GM12891 (cell line): ENCODE measurements at places on chromosomes 12 and 14.

GRCh38 chr12:82671673-82672195 is 15.0 kb upstream of the TMTC2 start:
- no peak for DNase-seq

GRCh38 chr12:96136161-96136560 is 58.0 kb upstream of the ELK3 start:
- DNase-seq: no peak

- no peak for DNase-seq
Observed at GRCh38 chr14:38129705-38130104, 78.0 kb upstream of the SSTR1 start.

DNA sequence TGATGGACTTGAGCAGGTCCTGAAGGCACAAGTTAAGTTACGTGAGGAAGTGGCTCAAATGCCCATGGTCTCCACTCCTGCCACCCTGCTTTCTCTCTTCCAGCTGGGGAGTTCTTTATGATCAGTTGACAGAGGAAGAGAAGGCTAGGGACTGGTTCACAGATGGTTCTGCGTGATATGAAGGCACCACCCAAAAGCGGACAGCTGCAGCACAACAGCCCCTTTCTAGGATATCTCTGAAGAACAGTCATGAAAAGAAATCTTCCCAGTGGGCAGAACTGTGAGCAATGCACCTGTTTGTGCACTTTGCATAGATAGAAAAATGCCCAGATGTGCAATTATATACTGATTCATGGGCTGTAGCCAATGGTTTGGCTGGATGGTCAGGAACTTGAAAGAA is 162.4 kb upstream of the FSCB start:
- DNase-seq: no peak

GRCh38 chr12:55703288-55703687 is 4.4 kb downstream of the ITGA7 start:
- no peak for DNase-seq

GRCh38 chr14:57009585-57010515 is 199.6 kb upstream of the OTX2 start:
- no peak for DNase-seq

DNA sequence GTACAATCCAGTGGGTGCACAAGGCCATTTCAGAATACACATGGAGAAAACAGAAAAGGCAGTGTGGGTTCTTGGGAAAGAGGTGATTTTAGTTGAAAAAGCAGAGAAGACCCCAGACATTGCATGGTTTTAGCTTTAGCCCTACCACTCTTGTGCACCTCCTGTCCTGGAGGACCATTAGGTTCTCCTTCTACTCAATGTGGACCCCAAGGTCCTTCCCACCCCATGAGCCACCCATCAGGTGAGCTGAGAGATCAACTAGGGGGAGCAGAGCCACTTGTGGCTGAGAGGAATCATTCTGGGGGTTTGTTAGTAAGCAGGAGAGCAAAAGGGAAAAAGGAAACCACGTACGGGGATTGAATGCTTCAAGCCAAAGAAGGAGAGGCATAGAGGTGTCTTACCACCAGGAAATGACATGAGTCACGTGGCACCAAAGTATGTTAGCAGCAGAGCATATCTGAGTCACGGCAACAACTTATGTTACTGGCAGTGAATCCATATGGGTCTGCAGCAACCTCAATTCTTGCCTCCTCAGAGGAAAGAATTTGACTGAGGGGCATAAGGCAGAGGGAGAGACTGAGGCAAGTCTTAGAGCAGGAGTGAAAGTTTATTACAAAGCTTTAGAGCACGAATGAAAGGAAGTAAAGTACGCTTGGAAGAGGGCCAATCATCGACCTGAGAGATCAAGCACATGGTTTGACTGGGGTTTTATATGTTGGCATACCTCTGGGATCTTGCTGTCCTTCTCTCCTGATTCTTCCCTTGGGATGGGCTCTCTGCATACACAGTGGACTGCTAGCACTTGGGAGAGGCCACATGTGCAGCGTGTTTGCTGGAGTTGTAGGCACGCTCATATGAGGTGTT is 73.9 kb downstream of the HSD17B6 start:
- no peak for DNase-seq

- no peak for DNase-seq
Observed at GRCh38 chr12:104134882-104135281, 3.1 kb downstream of the NFYB start.

GRCh38 chr12:78376257-78376656 is 488.3 kb upstream of the SYT1 start:
- DNase-seq: no peak

GRCh38 chr12:24025153-24025798 is 75.8 kb upstream of the SOX5 start:
- DNase-seq: no peak

DNA sequence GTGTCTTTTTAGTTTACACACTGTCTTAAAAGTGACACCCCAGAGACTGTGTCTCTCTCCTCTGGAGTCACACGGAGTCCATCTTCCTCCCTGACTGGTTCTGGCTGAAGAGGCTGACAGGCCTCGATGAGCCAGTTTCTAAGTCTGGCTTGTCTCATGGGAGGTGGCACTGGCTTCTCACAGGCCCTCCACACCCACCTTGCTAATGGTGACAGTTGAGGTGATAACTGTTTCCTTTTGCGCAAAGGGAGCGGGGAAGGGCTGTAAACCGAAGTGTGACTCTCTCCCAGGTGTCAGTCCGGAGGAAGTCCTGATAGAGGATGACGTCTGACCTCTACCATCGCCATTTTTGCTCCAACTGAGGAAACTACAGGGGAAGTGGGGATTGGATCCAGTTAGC is 30.2 kb downstream of the KCTD10 start:
- no peak for DNase-seq

- DNase-seq: no peak
Observed at GRCh38 chr14:77529213-77529612, 30.6 kb upstream of the ISM2 start.

DNA sequence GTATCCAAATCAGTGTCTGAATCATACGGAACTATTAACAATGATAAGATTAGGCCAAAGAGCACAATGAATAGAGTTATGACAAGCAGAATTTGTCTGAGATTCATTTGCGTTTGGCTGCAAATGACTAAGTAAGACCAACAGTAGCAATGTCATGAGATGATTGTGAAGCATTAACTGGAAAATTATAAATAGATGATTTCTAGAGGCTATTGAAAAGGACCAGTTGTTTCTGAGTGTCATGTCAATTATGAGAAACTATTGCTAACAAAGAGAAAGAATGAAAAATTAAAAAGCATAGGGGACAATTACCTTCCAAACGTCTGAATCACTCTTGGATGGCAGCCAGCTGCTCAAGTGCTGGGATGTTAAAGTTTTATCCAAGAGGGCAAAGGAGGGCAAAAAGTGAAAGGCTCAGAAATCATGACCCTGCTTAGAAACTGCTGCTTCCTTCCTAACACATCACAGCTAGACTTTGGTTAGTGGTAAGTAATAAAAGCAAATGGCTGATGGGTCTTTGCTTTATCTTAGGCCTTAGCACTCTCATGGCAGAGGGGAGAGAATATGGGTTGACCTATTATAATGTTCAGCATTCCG is 89.0 kb downstream of the AKAP6 start:
- DNase-seq: no peak

- DNase-seq: no peak
Observed at GRCh38 chr12:20445687-20446086, 77.3 kb downstream of the PDE3A start.

DNA sequence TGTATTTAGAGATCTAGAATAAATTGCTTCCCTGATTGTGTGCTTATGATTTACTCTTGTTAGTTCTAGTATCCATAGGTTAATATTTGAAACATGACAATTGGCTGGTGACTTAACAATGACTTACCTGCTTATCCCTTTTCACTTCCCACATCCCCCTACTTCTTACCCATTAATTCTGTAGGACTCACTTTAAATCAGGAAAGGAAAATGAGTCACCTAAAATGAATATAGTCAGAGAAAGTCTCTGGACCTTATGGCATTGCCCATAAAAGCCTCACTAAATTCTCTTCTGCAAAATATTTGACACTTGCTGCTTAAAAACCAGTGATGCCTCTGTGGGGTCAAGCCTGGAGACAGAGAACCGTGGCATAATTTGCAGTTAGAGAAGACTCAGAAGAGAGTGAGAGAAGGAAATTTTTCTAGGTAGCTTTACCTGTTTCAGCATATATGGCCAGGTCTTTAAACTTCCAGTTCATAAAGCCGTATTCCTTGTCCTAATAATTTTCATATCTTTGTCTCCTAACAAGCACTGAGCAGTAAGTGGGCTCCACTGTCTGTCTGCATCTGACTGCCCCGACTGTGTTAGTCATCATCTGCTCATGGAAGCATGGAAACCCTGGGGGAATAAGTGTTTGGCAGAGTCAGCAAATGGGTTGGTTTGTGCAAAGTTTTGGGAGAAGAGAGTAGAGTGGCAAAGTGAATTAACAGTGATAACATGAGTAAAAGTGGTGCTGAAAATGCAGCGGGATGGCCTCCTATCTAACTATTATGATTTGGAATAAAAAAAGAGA is 294.4 kb downstream of the AKAP6 start:
- no peak for DNase-seq

GRCh38 chr14:22432348-22432976 is 156.6 kb downstream of the DAD1 start:
- no peak for DNase-seq

GRCh38 chr14:104794631-104794992 is 936 bp downstream of the AKT1 start:
- DNase-seq: peak; percentile 55

- no peak for DNase-seq
Observed at GRCh38 chr12:6938353-6939190, 5.0 kb upstream of the RNU7-1 start.

DNA sequence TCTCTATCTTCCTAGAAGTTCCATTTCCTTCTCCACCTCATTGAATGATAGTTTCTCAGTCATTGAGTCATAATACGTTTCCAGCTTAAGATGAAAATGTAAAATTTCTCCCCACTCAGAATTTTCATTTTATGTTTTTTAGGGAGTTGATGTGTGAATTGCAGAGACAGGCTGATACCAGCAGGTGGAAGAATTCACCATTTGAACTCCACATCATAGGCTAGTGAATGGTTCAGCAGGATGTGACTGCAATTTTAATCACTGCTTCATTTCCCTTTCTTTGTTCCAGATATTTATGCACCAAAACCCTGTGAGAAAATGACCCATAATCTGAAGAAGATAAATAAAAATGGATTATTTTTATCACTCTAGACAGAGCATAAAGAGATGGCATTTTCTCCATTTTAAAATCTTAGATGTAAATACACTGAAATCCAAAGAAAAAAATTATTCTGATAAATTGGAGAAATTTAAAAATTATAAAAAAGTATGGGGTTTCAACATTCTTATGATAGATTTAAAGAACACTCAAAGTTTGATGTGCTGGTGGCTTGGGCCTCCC is 10.6 kb upstream of the PYGL start:
- no peak for DNase-seq

- no peak for DNase-seq
Observed at GRCh38 chr14:87613881-87614280, 379.1 kb downstream of the GALC start.

DNA sequence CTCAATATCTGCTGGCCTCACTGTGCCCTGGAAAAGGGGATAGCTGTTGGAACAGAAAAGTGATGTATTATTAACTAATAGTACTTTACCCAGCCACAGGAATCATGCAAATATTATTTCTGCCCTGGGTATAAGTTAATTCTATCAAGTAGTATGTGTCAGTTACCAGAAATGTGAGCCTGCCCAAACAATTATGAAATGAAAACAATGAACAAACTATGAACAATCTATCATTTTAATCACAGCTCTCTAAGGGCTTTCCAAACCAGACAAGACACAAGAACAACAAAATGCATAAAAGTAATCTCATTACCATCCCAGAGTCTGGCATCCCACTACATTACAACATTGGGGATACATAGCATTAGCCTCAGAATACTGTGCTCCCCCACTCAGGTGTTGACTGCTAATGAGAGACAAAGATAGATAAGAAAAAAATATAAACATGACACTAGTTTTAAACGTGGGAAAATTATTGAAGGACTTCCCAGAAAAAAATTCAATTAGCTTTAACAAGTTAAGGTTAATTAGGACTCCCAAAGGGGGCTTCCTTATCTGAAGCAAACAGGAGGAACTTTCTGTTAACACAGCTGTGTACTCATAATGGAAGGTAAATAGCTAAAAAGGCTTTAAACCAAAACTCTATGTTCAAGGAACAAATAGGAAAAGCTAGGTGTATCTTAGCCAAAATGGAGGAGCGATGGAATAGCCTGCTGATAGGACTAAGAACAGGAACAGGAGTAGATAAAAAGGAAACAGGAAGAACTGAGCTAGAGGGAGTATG is 3.3 kb downstream of the DCAF5 start:
- DNase-seq: no peak
